ENCODE measurements at places on chromosomes 16 and 17. TPM values are rescaled to one million over a fixed set of nuclear protein-coding genes. Genes with fewer than 3 reads are reported as not detected.
A peak's percentile ranks its signal among the peaks of the same experiment; 100 is the strongest.

GRCh38 chr17:70158591-70158990, 10.7 kb upstream of the KCNJ2 start:
- H3K27ac ChIP-seq, result no peak overlapping the region
- no peak overlapping the region for H3K4me3 ChIP-seq
- peaks cover 9% of the 10 kb centered on the region for H3K4me1 ChIP-seq
- no peak for DNase-seq

GRCh38 chr17:27751622-27752490, 48.5 kb downstream of the NOS2 start:
- no peaks in the 10 kb centered on the region for H3K27me3 ChIP-seq
- H3K36me3 ChIP-seq, result no peaks in the 10 kb centered on the region
- H3K27ac ChIP-seq, result no peak overlapping the region
- no peaks in the 10 kb centered on the region for H3K4me1 ChIP-seq

DNA sequence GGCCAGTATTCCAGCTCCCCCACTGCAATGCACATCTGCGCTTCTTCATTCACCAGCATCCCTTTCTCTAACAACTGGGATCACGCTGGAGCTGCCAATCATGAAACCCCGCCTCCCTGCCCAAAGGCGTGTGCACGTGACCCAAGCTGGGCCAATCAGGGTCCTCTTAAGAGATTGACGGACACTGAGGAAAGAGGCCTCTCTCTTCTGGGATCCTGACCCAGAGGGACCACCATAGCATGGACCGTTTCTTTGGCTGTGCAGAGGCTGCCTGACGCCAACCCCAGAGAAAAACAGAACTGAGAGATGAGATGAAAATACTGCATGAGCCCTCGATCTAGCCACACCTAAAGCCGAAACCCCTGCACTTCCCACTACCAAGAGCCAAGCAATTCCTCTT, 32.0 kb downstream of the COTL1 start:
- no peak overlapping the region for H3K27ac ChIP-seq
- peaks cover 18% of the 10 kb centered on the region for H3K4me1 ChIP-seq
- H3K27me3 ChIP-seq, result no peaks in the 10 kb centered on the region
- no peak overlapping the region for H3K4me3 ChIP-seq

- H3K27me3 ChIP-seq, result peaks cover 18% of the 10 kb centered on the region
- no peak overlapping the region for H3K4me3 ChIP-seq
- H3K27ac ChIP-seq, result no peak overlapping the region
- DNase-seq, result no peak
- no peaks in the 10 kb centered on the region for H3K36me3 ChIP-seq
- H3K4me1 ChIP-seq, result no peaks in the 10 kb centered on the region
Observed at GRCh38 chr16:56048425-56049105, 142.7 kb upstream of the GNAO1 start.

- H3K4me1 ChIP-seq, result no peaks in the 10 kb centered on the region
- H3K27ac ChIP-seq, result no peak overlapping the region
- H3K27me3 ChIP-seq, result peaks cover 10% of the 10 kb centered on the region
- DNase-seq, result no peak
- H3K36me3 ChIP-seq, result no peaks in the 10 kb centered on the region
- H3K4me3 ChIP-seq, result no peak overlapping the region
Observed at GRCh38 chr17:58270476-58271215, 10.1 kb downstream of the MPO start.

GRCh38 chr16:71762186-71762585, 37.7 kb upstream of the PHLPP2 start:
- DNase-seq, result no peak
- H3K27me3 ChIP-seq, result no peaks in the 10 kb centered on the region
- peaks cover 12% of the 10 kb centered on the region for H3K36me3 ChIP-seq
- H3K27ac ChIP-seq, result no peak overlapping the region
- H3K4me1 ChIP-seq, result no peaks in the 10 kb centered on the region
- H3K4me3 ChIP-seq, result no peak overlapping the region

DNA sequence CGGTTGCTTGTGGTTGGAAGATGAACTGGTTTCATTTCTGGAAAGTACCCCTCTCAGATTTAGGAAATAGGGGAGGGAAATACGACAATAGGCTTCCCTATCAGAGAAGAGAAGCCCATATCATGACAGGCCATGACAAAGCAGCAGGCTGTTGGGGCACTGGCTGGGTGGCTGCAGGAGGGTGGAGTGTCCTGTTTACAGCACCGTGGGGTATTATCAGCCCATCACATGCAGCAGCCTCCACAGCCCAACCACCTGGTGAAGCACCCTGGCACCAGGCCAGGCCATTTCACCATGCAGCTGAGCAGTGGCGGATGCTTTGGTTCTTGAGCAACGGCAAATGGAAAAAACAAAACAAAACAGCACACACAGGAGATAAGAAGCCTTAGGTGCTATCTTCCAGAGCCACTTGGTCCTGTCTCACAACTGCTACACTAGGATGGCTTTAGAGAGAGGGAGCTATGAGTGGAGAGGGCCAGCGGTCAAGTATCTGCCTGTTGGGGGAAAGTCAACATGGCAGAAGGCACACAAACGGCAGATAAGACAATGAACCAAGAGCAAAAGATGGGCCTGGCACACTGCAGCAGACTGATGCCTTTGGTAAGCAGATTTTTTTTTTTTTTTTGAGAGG, 24.2 kb downstream of the FAM117A start:
- no peak for DNase-seq
- no peak overlapping the region for H3K27ac ChIP-seq
- no peaks in the 10 kb centered on the region for H3K36me3 ChIP-seq

DNA sequence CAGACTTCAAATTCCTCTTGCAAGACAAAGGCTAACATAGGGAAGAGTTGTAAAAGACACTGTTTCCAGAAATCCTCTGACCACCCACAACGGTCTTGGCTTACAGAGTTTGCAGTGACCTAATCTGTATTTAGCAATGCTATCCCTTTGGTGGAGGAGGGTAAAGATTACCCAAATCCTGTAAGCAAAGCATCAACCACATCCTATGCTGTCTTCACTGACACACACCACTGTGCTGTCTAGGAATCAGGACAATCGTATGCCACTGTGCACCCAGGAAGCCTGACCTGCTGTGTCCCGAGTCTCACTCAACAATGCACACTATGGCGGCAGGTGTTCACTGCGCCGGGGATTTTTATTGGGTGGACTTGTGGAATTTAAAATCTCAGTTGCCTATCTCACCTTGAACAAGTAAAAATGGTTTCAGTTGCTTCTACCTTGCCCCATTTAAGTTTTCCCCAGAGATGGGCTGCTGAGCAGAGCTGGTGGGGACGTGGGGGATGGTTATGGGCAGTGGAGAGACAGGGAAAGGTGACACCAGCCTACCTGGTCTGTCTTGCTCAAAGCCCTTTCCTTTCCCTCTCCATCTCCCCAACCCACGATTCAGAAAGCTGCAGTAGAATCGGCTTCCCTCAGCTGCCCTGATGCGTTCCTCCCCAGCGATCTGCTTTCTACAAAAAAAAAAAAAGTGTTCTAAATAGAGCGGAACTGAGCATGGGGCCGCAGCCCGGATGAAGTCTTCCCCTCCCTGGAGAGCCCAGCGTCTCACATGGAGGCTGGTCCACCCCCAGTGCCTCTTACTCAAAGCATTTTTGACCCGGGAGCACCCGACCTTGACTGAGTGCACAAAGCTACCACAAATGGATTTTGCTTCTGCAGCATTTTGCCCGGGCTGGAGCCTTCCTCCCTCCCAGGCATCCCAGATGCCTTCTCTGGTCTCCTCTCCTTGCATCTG, 271.5 kb downstream of the SOX9 start:
- H3K4me3 ChIP-seq, result no peak overlapping the region
- peaks cover 5% of the 10 kb centered on the region for H3K36me3 ChIP-seq
- no peak overlapping the region for H3K27ac ChIP-seq
- H3K27me3 ChIP-seq, result peaks cover 12% of the 10 kb centered on the region

DNA sequence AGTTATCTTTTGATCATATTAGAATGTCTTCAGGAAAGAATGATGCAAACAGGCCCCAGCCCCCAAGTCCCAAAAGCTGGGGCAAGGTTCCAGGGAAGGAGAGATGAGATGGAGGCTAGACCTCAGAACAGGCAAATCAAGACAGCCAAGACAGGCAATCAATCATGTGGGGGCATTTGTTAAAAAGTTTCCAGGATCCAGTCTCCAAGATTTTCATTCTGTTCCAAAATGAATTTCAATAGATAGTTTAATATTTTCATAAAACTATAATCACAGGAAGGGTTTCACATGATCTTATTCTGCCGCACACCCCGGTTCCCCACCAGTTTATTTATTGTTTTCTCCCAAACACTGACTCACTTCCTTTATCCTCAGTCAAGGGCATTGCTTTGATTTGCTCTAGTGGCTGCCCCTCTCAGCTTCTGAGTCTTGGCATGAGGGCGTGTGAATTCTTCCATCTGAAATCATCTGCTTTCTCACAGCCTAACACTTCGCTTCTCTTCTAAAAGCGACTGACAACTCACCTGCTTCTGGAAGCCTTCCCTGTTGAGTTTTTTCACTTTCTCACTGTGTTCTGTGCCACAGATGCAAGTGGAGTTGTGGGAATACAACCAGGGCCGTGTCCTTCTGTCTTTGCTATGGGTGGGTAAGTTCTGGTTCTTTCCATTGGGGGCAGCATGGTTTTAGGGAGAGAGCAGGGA, 12.2 kb upstream of the TERF2 start:
- no peaks in the 10 kb centered on the region for H3K27me3 ChIP-seq
- DNase-seq, result no peak
- no peaks in the 10 kb centered on the region for H3K36me3 ChIP-seq

GRCh38 chr17:58618336-58618735, 73.5 kb downstream of the TEX14 start:
- no peak overlapping the region for H3K4me3 ChIP-seq
- no peaks in the 10 kb centered on the region for H3K36me3 ChIP-seq
- peaks cover 10% of the 10 kb centered on the region for H3K27me3 ChIP-seq
- H3K4me1 ChIP-seq, result peaks cover 7% of the 10 kb centered on the region
- H3K27ac ChIP-seq, result no peak overlapping the region

DNA sequence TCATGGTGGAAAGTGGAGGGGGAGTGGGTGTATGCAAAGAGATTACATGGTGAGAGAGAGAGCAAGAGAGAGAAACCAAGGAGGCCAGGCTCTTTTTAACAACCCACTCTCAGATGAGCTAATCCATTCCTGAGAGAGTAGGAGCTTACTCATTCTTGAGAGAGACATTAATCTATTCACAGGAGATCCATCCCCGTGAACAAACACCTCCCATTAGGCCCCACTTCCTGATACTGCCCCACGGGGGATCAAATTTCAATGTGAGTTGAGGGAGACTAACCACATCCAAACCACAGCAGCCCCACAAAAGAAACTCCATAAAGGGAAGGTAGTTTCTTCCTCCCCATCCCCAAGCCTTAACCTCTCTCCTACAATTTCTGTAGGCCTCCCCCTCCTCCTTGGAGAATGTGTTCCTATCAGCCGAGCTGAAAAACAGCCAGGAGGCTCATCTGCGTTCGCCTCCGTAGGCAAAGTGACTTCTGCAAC, 450.0 kb downstream of the NPIPA7 start:
- H3K27ac ChIP-seq, result peak overlapping the region; percentile 10
- peaks cover 5% of the 10 kb centered on the region for H3K27me3 ChIP-seq
- H3K4me1 ChIP-seq, result peaks cover 21% of the 10 kb centered on the region
- H3K36me3 ChIP-seq, result no peaks in the 10 kb centered on the region
- H3K4me3 ChIP-seq, result no peak overlapping the region
- DNase-seq, result no peak

DNA sequence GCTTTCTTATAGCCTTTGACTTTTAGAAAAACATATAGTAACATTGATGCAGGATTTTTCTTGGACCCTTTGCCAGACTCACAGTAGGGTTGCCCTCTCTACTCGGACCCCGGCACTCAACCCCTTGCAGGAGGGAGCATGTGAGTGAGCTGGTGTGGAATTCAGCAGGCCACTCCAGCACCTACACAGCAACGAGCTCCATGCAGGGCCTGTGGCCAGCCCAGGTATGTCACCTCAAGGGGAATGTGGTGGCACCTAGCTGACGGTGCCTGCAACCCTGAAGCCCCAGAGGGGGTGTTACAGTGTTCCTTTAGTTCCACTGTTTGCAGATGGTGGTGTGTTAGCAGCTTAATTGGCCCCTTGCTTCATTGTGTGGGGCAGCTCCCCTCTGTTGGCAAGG, 414.9 kb downstream of the KCNJ2 start:
- peaks cover 1% of the 10 kb centered on the region for H3K36me3 ChIP-seq
- H3K4me3 ChIP-seq, result no peak overlapping the region

DNA sequence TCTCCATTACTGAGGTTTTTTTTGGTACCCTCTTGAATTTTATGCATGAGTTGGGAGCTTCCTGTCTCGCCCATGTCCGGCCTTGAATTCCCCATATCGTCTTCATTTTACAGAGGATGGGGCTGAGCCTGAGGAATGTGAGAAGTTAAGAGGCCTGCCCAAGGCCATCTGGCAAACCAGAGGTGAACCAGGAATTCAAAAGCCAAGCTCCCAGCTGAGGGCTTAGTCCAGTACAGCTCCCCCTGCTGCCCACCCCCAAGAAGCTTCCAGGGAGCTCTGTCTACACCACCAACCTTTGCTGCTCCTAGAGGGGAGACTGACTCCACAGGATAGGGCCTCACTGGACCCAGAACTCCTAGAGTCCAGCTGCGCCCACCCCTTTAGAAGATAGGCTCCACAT, 20.7 kb upstream of the C16orf78 start:
- DNase-seq, result no peak
- no peak overlapping the region for H3K4me3 ChIP-seq
- H3K27ac ChIP-seq, result no peak overlapping the region
- peaks cover 48% of the 10 kb centered on the region for H3K27me3 ChIP-seq
- H3K36me3 ChIP-seq, result no peaks in the 10 kb centered on the region
- no peaks in the 10 kb centered on the region for H3K4me1 ChIP-seq

- peak; percentile 69 for DNase-seq
- H3K4me3 ChIP-seq, result no peak overlapping the region
- peaks cover 3% of the 10 kb centered on the region for H3K27me3 ChIP-seq
- no peaks in the 10 kb centered on the region for H3K4me1 ChIP-seq
- H3K27ac ChIP-seq, result no peak overlapping the region
Observed at GRCh38 chr17:46002311-46002972, 3.4 kb downstream of the STH start.

GRCh38 chr16:56995136-56995805, 5.9 kb downstream of the NLRC5 start:
- no peak overlapping the region for H3K4me3 ChIP-seq
- DNase-seq, result no peak
- no peaks in the 10 kb centered on the region for H3K36me3 ChIP-seq

GRCh38 chr17:71905376-71906031, 215.3 kb upstream of the SOX9 start:
- H3K4me3 ChIP-seq, result no peak overlapping the region
- no peaks in the 10 kb centered on the region for H3K27me3 ChIP-seq

DNA sequence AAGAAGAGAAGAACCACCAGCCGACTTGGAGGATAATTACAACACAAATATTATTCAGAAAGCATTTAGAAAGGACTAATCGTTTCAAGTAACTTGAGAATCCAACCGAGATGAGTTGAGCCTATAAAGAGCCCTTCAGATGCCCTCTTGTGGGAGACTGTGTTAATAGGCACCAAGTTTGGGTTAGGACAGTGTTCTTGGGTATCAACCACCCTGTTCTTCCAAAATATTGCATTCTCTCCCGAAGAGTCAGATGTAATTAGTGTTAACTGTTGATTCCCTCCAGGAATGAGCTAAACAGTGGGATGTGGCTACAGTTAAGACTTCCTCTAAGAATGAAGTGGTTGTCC, 87.8 kb upstream of the NOL11 start:
- no peak overlapping the region for H3K4me3 ChIP-seq
- H3K4me1 ChIP-seq, result peaks cover 6% of the 10 kb centered on the region
- DNase-seq, result no peak
- peaks cover 18% of the 10 kb centered on the region for H3K36me3 ChIP-seq

- peak overlapping the region; percentile 6 for H3K27ac ChIP-seq
- H3K4me1 ChIP-seq, result no peaks in the 10 kb centered on the region
- H3K36me3 ChIP-seq, result peaks cover 2% of the 10 kb centered on the region
Observed at GRCh38 chr16:31052114-31052513, 18.8 kb downstream of the STX4 start.

The PHB1 gene
- 168 TPM for total RNA-seq

The NHLRC4 gene
- 0.51 TPM for total RNA-seq

The CDRT15L2 gene
- total RNA-seq, result not detected

The HOXB6 gene
- total RNA-seq, result 0.96 TPM

The HCRT gene
- not detected for total RNA-seq

The WFIKKN1 gene
- total RNA-seq, result 42.8 TPM
